ENCODE measurements at places on chromosomes 5 and 9.

DNA sequence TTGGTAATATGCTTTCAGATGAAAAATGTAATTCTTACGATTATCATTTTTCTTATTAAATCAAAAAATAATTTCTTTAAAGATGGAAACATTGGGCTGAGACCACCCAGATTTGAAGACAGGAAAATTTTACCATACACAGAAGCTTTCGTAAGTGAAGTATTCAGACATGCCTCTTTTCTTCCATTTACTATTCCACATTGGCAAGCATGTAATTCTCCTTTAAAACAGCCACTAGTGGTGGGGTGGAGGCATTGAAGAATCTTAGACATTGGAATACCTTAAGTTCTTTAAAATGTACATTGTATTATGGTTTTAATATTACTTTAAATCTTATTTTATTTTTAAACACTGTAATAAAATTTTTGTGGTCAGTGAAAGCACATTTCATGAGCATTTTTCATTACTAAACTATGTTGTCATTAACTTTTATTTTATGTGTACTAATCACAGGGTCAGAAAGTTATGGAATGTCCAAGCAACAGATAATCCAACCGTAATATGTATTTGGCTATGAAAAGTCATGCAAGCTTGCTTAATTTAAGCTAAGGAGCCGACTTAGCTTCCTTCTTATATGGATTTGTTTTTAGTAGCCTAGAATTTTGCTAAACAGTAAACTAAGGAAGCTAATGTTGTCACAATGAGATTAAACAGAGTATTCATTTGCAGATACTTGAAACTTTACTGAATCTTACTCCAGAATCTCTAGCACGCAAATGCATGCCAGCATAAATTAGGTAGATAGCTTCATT, 97.4 kb upstream of the ALDH1A1 start:
- no peak for DNase-seq

GRCh38 chr9:70100362-70100761, 56.7 kb downstream of the MAMDC2 start:
- no peak for DNase-seq

GRCh38 chr9:131304676-131305355, 15.3 kb downstream of the PLPP7 start:
- no peak for DNase-seq

GRCh38 chr9:120435091-120435490, 144.9 kb downstream of the CDK5RAP2 start:
- no peak for DNase-seq

DNA sequence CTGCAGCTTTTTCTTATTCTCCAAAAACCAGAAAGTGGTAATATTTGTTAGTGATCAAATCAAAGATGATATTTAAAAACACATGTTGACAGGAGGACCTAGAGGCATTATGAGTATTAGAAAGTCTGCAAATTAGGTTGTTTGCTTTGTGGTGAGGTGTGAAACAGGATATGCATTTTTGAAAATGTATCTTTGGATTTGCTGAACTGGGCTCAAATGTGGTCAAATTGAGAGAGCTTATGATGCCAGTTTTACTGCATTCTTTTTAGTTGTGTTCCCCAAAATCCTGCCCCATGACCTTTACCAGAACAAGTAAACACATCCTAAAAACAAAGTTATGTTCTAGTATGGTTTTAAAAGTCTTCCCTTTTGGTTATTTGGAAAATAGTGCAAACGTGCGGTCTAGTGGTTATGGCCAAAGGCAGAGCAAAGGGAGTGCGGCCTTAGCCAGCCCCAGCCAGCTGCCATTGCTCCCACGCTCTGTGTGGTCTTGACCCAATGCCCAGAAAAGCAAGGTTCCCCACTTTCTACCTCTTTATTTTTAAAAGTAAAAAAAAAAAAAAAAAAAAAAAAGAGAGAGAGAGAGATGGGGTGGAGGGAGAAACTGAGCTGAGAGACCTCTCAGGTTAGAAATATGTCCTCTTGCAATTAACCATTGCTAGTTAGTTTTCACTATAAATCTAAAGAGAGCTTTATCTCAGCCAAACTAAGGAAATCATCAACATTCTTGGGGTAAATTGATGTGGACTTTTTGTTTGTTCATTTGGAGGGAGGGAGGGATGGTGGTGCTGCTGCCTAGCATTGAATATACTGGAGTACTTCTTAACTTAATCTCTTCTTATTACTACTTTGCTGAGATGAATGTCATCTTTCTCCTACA, 176.6 kb downstream of the ARHGAP26 start:
- no peak for DNase-seq

- no peak for DNase-seq
These were observed 235.7 kb downstream of the CDK5RAP2 start for GRCh38 chr9:120344230-120344629.

DNA sequence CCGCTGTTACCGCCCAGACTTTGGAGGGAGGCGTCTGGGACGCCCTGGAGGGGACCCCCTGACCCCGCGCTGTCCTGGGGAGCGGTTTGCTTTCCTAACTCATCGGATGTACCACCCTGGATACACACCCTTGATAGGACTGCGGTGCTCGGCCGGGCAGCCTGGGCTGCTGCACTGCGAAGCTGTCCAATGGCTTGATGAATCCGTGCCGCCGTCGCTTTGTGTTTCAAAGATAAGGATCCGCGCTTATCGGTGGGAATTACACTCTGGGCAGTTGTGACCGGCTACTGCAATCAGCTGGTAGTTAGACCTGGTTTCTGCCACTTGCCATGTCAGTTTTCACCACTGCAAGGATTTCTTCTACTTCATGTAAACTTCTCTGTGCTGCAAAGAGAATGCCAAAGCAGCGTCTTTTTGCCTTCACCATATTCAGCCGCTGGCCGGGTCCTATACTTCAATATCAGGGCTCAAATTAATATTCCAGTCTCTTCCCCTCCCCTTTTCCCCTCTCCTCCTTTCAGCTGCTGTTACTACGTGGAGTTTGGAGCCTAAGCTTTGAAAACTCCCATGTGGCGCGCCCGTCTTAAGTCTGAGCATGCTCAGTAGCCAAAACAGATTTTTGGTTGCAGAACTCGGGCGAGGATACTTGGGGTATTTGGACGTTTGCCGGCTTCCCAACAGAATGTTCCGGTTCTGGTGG, 727 bp downstream of the SMAD5 start:
- no peak for DNase-seq

DNA sequence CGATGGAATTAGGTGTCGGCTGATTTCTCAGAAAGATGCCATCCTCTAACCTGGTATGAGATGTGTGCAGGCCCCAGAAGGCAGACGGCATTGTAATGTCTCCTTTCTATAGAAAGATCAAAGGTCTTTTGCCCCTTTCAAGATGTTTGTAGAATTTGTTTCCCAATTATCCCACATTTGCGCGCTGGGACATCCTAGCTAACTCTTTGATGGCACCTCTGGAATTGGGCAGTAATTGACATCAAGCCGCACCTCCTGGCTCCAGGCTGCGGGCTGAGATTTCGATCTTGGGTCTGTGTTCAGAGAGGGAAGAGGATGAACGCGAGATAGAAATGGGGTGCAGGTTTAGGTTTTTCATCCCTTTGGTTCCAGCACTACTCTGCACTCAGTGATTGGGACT, 84.8 kb upstream of the LMX1B start:
- DNase-seq: no peak

- no peak for DNase-seq
These were observed 300.0 kb downstream of the PIK3R1 start for GRCh38 chr5:68515514-68515913.

DNA sequence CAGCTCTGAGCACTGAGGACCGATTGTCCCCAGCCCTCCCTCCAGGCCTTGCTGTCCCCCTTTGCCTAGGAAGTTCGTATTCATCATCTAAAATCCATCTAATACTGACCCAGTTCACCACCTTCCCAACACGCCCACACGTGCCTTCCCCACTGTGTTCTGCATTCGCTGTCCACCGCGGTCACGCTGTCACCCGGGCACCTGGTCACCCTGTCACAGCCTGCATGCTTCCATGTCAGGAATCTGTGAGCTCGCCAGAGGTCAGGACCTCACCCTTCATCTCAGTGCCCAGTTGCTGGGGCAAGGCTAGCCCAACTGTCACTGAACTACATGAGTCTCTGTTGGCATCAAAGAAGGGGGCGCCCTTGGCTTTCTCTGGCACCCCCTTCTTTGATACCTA, 82.9 kb upstream of the RUFY1 start:
- no peak for DNase-seq

- no peak for DNase-seq
These were observed 1115.5 kb downstream of the TAF11L14 start for GRCh38 chr5:18749763-18750162.

GRCh38 chr5:134585966-134586365, 46.7 kb downstream of the SAR1B start:
- no peak for DNase-seq
